ENCODE measurements at places on chromosomes 3 and 15. TPM values are rescaled to one million over a fixed set of nuclear protein-coding genes. Genes with fewer than 3 reads are reported as not detected.

RAB6B gene
- total RNA-seq, result 0.13 TPM

OSBPL10 gene
- 10.7 TPM for total RNA-seq

PPARG gene
- total RNA-seq, result 14.3 TPM

PLEKHO2 gene
- total RNA-seq, result 29.3 TPM

ARIH2 gene
- 77.7 TPM for total RNA-seq

CCR8 gene
- not detected for total RNA-seq

ASTE1 gene
- 6.1 TPM for total RNA-seq

PPM1L gene
- total RNA-seq, result 7.1 TPM

CCR9 gene
- total RNA-seq, result not detected

CGNL1 gene
- 3.3 TPM for total RNA-seq

DBR1 gene
- 14.9 TPM for total RNA-seq

CALML4 gene
- 2.9 TPM for total RNA-seq

RAMAC gene
- 33.7 TPM for total RNA-seq

PLSCR4 gene
- total RNA-seq, result 99.1 TPM

ACOX2 gene
- 25.6 TPM for total RNA-seq

UACA gene
- 177 TPM for total RNA-seq

THRB gene
- total RNA-seq, result 4.5 TPM

SLCO3A1 gene
- total RNA-seq, result 5.6 TPM

ISL2 gene
- 0.12 TPM for total RNA-seq

BFSP2 gene
- total RNA-seq, result not detected

ADAMTS7 gene
- 8.7 TPM for total RNA-seq

PTX3 gene
- total RNA-seq, result 194 TPM

CDV3 gene
- 135 TPM for total RNA-seq

ROPN1 gene
- total RNA-seq, result not detected

ANKRD34C gene
- not detected for total RNA-seq

DAZL gene
- not detected for total RNA-seq

PLA2G4E gene
- total RNA-seq, result not detected

GREM1 gene
- total RNA-seq, result under 0.01 TPM

AP3B2 gene
- total RNA-seq, result 0.40 TPM

CHRFAM7A gene
- total RNA-seq, result 2.5 TPM

GOLGA8H gene
- 1.1 TPM for total RNA-seq

TEX9 gene
- total RNA-seq, result 4.2 TPM

PAQR5 gene
- 2.1 TPM for total RNA-seq

ISLR gene
- 69.2 TPM for total RNA-seq

BTLA gene
- 0.13 TPM for total RNA-seq

TMOD2 gene
- 8.7 TPM for total RNA-seq

SPATA12 gene
- total RNA-seq, result under 0.01 TPM

SLC12A8 gene
- total RNA-seq, result 1.3 TPM

ZNF280D gene
- total RNA-seq, result 25.9 TPM

SPTBN5 gene
- 0.53 TPM for total RNA-seq

TRPC1 gene
- 28.4 TPM for total RNA-seq

LINGO1 gene
- total RNA-seq, result under 0.01 TPM

DHFR2 gene
- total RNA-seq, result 5.5 TPM

VGLL3 gene
- 14.5 TPM for total RNA-seq

HTR3D gene
- total RNA-seq, result not detected

DLL4 gene
- total RNA-seq, result 1.5 TPM

LRRN1 gene
- total RNA-seq, result not detected

DMXL2 gene
- total RNA-seq, result 18.9 TPM

CNTN4 gene
- total RNA-seq, result not detected

CXCR6 gene
- total RNA-seq, result not detected

SAMD7 gene
- total RNA-seq, result not detected

All from aortic smooth muscle cell (primary cell).